ENCODE measurements at places on chromosomes 5 and 9.

DNA sequence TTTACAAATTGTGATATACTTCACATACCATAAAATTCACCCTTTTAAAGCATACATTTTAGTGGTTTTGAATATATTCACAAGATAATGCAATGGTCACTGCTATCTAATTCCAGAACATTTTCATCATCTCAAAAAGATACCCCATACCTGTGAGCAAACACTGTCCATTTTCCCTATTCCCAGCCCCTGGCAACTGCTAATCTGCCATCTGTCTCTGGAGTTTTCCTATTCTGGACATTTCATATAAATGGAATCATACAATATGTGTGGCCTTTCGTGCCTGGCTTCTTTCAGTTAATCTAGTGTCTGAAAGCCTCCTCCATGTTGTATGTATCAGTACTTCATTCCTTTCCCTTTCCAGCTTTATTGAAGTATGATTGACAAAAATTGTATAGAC, 14.7 kb downstream of the SNX30 start:
- DNase-seq, result no peak

DNA sequence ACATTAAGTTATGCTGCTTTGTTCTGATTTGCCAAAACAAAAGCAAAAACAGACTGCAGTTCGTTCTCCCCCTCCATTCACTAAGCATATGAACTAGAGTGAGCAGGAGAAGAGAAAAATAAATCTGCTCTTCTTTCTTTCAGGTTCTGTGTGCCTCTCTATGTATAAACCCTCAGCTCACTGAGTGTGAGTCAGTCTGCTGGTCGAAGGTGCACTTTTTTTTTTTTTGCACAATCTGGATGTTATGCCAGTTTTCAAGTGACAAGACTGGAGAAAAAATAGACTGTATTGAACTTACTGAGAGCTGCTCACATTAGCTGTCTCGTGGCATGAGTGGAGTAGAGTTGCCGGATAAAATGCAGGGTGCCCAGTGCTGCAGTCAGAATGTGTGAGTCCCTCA, 244.6 kb upstream of the ATP10B start:
- no peak for DNase-seq

- DNase-seq, result no peak
Observed at GRCh38 chr9:133715295-133715865, 22.8 kb downstream of the SARDH start.

DNA sequence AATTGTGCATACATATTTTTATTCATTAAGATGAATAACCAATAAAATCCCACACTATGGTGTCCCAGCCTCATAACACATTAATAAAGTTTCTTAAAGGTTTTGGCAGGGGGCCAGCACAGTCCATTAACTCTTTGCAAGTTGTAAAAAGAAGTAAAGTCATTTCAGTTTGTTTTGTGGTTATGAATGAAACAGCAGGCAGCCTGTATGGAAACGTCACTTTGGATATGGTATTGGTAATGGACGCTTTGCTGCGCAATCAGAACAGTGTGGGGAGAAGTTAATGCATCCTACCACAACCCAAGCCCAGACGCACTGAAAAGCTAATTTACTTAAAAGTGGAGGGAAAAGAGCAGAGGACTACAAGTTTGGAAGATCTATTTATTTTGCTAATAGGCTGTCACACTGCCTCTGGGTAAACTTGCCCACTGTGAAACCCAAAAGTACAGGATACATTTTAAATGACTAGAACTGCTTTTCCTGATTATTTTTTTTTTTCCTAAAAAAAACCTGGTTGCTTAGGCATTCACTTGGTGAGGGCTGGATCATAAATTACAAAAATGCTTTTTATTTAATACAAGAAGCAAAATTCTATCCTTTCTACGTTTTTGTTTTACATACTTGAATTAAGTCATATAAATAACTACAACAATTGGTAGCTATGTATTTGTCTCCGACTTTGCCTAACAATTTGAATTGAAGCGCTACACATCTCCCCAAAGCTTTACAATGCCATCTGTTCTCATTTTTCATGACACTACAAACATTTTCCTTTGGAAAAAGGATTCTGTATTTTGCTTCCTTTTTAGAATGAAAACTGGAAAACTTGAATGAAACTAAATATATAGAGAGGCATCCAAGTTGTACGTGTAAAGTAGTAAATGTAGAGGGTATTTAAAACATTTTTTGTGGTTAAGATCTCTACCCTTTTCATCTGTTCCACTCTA, 104.3 kb downstream of the NFIB start:
- DNase-seq, result no peak

DNA sequence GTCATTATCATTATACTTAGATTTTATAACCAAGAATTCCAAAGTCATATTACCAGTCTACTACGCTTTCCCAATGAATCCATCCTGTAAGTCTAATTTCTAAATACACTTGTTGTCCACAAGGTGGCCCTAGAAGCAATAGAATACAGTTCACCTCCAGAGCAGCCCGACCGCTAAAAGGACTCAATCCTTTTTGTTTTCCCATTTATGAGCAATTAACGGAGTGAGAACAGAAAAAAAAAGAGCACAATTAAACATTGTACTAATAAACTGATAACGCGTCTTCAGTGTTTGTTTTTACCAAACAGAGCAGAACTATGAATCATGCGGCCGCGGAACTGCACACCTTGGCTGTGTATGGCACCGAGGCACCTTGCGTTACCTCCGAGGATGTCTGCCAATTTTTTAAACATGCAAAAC, 160.7 kb upstream of the DAPK1 start:
- DNase-seq, result no peak
